ENCODE measurements at places on chromosomes 7 and 10.

DNA sequence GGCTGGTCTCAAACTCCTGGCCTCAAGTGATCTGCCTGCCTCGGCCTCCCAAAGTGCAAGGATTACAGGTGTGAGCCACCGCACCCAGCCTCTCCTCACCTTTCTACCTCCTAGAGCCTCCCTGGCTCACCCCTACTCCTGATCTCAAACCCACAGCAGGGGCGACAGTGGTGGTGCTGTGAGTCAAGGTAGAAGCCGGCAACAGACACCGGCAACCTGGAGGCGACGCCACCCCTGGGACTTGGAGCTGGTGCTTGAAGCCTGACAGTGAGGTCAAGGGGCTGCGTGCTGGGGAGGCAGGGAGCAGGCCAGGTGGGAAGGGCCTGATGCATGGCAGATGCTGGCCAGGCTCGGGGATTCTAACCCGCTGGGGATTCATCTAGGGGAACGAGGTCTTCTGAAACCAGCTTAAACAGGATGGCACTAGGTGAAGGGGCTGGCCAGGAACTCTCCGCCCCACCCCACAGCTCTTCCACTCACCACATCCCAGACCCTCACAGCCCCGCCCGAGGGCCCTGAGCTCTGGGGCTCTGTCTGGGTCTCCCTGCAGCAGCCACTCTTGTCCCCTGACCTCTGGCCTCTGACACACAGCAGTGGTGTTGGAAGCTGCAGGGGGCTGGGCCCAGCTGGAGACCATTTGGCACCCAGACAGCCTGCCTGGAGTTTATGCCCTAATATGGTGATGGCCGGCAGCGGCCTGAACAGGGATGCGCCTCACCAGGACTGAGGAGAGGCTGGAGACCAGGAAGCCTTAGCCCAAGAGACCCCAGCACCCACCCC, 16.4 kb downstream of the KCNH2 start:
- no peak for DNase-seq

DNA sequence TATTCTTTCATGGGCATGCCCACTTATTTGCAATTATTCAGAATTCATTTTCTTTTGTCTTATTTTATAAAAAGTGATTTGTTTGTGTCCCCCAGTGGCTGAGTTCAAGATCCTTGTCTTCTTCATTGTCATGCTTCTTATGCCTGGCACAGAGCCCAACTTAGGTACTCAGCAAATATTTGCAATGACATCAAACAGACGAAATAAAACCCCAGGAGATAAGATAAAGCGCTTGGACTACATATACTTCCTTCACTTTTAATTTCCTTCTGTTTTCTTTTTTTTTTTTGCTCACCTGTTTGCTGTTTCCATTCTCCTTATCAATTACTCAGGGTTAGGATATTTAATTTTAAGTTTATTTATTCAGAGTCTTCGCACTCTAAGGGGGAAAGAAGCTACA, 225.0 kb downstream of the SDHAF3 start:
- no peak for DNase-seq

DNA sequence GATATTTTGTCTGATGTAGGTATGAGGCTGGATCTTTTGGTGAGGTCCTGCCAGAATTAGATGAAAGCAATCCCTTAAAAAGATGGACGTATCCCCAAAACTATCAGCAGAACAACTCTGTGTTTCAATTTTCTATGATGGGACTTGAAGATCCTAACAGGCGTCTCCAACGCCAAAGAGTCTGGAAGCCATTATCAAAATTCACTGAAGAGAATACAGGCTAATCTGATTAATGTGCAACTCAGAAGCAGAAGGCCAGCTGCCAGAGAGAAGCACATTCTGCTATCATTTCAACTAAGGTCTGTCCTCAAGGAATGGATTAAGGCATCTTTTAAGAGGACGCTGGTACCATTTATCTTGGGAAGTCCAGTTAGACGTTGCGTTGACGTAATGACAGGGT, 119.7 kb downstream of the FGFR2 start:
- DNase-seq = no peak

GRCh38 chr10:96358851-96359540, at the start of gene OPALIN:
OPALIN (minus strand) TSS chr10:96359002; CDS start chr10:96358896, 106 bp downstream.
- DNase-seq = no peak

- DNase-seq = no peak
Observed at GRCh38 chr7:23345601-23346000, 46.5 kb downstream of the MALSU1 start.

- DNase-seq = no peak
Observed at GRCh38 chr7:33753881-33754525, 151.3 kb upstream of the BMPER start.

All from spleen (tissue), 13 donors.